ENCODE measurements at places on chromosomes 2 and 18.

DNA sequence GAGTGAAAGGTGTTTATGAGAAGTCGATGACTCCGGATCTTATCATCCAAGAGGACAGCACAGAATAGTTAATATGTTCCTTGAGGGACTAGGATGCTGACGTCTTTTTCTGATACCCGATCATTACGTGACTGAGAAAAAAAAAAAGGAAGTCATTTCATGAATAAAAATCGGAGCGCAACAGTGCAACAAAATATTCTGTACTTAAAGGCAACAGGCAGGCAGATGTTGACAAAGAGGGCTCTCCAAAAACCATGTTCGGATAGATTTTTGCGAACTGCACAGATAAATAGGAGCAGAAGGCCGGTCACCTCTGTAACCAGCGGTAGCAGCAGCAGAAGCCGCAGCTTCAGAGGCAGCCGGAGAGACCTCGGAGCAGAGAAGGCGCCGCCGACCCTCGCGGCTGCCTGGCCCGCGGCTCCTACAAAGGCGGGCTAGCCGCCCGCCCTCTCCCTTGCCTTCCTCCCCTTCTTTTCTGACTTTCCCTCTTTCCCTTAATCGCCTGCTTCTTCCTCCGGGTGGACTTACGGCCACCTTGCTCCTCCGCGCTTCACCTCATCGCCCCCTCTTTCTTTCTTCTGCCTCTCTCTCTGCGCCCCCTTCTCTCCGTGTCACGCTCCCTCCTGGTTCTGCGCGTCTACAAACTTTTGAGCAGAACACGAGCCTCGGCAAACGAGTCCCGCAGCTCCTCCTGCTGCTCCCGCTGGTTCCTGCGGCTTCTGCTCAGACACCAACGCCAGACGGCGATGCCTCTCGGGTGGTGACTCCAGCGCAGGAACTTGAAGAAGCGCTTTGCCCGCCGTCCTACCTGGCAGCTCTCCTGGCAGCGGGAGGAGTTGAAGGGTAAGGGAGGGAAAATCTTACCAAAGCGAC, at the start of gene ADCYAP1:
Gene ADCYAP1, plus strand, starts transcription at position 654 of the 873 bp plus-strand sequence. CDS start 516 bp downstream, outside the sequence.
- DNase-seq, result no peak

DNA sequence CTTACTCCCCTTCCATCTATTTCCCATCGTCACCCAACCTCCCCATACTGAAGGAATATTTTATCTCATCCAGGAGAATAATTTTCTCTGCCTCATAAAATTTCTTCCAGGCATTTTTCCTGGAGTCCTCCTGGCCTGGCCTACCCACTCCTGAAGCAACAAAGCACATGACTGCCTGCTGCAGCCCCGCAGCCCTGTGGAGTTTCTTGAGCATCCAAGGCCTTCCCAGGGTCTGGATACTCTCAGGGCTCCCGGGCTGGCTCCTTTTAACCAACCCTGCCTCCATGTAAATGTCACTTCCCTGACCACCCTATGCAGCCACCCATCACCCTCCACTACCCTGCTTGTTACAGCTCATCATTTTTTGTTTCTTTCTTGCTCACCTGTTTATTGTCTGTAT, 64.0 kb downstream of the CDH20 start:
- DNase-seq, result no peak

GRCh38 chr2:180219491-180219890, 212.4 kb upstream of the CWC22 start:
- no peak for DNase-seq

GRCh38 chr18:37276111-37276890, 289.3 kb downstream of the CELF4 start:
- no peak for DNase-seq

DNA sequence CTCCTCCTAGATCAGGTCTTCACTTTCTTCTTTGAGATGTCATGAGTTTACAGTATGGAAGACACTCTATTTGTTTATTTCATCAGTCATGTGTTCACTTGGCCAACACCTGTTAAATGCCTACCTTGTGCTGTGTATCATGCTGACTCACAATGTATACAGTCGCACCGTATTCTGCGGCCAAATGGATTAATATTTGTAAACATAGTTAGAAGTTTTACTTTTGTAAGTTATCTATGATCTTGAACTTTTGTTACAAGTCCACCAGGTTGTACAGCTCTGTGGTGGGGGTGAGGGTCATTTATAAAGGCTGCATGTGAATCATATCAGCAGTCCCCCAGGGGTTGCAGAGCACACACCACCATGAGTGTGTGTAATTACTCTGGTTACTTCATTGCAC, 408.7 kb upstream of the NRP2 start:
- no peak for DNase-seq

- no peak for DNase-seq
Observed at GRCh38 chr18:36828157-36828629, 609 bp downstream of the TPGS2 start.

Measured in head of caudate nucleus (tissue), 42 donors.